Stimulated activated CD8-positive, alpha-beta memory T cell treated with anti-CD3 and anti-CD28 coated beads, Interleukin-15, amount 100 ng/mL, for 24 hours (primary cell): ENCODE measurements at places on chromosomes 16 and 17.

DNA sequence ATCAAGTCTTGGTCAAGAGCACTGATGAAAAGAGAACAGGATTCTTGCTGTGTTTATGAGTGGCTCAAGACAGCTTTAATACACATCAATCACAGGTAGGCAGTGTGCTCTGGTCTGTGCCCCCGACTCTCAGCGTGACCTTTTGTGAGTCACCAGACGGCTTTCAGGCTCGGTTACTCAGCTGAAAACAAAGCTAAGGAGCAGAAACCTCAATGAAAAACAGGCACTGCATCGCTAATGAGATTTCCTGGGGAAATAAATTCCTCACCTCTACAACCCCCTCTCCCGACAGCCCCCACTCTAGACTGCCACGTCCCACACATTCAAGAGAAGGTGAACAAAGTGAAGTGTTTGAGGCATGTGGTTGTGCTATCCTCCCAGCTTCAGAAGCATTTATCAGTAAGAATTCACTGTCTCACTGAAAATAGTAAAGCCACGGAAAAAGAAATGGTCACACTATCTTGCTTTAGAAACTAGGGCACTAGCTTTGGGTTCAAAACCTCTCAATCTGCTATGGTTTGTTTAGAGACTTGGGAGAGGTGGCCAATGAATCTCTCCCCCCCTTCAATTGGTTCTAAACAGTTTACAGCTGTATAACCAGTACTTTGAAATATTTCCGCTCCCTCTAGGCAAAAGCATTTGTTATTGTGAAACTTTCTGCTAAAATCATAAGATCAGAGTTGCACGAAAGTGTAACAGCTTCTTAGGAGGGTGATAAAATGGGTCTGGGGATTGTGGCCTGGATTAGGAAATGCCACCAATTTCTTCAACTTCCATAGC, 199.5 kb upstream of the PMFBP1 start:
- no peak for DNase-seq

GRCh38 chr17:72422204-72422504, 301.3 kb downstream of the SOX9 start:
- no peak for DNase-seq

- DNase-seq, result no peak
Measured at GRCh38 chr16:84532291-84532724, 27.8 kb upstream of the MEAK7 start.

DNA sequence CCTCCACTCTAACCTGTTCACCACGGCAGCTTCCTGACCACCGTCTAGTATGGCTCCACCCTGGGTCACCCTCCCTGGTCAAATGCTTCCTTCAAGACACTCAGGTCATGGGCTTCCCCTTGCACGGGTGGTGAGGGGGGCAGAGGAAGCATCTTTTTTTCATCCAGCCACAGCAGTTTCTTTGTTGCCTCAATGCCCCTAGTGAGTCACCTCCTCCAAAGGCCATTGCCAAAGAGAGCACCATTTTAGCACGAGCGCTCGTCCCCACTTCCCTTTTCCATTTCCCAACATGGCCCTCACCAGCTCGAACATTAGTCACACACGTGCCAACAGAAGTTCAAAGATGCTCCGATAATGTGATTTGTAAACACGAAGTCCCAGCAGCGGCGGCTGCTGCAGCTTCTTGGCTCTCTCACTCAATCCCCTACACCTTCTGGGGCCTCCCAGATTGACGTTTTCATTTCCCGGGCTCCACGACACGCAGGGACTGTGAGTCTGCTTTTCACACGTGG, 134.6 kb downstream of the GAS7 start:
- DNase-seq, result no peak

DNA sequence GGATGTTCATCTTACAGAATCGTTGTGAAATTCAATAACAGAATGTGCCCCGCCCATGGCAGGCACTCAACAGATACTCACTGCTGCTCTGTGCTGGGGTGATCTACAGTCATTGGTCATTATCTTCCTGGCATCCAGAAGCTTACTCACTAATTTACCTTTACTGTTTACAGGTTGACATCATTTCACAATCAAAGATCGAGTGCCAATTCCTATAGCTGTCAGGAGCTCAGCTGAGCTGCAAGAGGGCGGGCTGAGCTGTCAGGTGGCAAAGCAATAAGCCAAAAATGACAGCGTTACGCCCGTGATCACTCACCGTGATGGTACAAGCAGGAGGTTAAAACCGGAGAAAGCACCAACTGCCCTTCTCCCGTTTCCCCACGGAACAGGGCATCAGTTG, 51.2 kb downstream of the LITAF start:
- no peak for DNase-seq

DNA sequence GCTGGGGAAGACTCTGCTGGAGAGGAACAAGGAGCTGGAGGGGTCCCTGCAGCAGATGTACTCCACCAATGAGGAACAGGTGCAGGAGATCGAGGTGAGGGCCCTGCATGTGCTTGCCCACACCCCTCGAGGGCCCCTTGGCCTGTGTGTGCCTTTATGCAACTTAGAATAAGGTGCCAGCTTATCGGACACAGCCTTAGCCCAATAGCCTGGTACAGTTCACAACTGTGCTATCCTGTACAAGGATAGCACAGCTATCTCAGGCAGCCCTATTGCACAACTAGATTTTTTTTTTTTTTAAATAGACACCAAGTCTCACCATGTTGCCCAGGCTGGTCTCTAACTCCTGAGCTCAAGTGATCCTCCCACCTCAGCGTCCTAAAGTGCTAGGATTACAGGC, 12.1 kb downstream of the CDR2L start:
- DNase-seq, result no peak

DNA sequence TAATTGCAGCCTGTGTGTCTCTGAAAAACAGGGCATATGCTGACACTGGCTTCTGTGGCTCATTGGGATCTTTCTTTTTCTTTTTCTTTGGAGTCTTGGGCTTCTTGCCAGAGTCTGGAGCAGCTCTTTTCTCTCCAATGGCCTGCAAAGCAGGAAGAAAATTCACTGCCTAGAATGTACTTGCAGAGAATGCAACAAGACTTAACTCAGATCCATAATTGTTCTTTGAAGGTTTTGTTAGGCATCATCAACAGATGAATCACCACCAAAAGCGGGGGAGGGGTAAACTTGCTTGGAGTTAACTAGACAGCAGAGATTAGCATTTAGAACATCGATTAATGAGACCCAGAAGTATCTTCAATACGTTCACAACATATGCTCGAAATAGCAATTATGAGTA, 100.9 kb downstream of the TOX3 start:
- DNase-seq, result no peak

DNA sequence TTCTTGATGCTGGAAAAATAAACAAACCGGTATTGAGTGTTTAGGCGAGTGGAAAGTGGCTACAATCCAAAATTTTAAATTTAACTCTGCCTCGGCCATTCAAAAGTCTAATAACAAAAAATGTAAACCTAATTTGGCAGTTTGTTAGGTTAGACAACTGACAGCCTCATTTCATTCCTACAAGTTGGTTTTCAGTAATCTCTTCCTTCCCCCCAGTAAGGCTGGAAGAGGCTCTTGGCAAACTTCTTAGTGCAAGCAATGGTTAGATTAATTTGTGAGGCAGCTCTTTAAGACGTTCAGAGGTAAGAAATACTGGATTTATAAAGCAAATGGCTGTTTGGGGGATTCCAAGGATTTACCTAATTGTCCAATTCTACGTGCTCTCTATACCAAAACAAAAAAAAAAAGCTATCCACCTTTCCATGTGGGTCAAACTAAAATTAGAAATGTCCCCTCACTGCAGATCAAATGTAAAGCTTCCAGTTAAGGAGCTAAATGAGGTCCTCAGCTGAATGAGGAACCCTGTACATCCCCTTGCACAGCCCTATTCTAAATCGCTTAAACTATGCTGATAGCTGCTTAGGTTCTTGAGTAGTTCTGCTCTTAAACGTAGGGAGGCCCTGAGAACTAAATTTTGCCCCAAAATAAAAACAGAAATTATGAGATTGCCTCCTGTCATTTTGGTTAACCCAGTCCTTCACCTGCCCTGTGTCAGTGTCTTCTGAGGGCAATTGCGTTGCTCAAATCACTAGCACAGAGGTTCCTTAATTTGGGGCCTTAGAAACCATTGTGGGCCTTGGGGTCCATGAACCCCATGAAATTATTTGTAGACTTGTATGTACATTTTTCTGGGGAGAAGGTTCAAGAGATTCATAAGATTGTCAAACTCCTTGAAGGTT, 2.9 kb downstream of the HEXIM1 start:
- no peak for DNase-seq

DNA sequence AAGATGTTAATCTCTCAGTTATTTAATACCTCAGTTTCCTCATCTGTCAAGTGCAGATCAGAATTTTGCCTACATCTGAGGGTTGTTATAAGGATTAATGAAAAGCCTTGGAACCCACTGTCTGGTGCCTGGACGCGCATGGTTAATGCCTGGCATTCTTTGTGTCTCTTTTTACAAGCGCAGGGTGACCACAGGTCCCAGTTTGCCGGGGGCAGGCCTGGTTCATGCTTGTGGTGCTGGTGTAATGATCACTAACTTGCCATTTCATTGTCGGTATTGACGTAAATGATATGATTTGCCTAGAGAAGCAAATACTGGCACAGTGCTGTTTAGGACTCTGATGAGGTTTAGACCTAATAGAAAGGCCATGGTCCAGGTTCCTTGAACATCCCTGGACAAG, 23.1 kb downstream of the MRC2 start:
- DNase-seq, result no peak

DNA sequence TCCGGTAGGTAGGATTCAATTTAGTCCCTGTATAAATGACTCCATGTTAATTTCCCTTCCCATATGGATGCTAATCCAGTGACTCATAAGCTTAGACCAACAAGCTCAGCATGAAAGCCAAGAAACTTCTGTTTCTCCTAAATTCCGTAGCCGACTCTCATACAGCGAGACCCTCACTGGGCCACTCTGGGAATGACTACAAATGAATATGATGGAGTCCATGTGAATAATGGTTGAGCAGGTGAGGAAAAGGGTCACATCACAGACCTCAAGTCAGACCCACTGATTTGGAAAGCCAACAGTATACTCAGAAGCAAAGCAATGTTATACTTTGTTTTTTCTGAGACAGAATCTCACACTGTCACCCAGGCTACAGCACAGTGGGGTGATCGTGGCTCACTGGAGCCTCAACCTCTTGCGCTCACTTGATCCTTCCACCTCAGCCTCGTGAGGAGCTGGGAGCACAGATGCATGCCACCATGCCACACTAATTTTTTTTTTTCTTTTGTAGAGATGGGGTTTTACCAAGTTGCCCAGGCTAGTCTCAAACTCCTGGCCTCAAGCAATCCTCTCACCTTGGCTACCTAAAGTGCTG, 14.6 kb downstream of the RSL1D1 start:
- DNase-seq, result no peak

DNA sequence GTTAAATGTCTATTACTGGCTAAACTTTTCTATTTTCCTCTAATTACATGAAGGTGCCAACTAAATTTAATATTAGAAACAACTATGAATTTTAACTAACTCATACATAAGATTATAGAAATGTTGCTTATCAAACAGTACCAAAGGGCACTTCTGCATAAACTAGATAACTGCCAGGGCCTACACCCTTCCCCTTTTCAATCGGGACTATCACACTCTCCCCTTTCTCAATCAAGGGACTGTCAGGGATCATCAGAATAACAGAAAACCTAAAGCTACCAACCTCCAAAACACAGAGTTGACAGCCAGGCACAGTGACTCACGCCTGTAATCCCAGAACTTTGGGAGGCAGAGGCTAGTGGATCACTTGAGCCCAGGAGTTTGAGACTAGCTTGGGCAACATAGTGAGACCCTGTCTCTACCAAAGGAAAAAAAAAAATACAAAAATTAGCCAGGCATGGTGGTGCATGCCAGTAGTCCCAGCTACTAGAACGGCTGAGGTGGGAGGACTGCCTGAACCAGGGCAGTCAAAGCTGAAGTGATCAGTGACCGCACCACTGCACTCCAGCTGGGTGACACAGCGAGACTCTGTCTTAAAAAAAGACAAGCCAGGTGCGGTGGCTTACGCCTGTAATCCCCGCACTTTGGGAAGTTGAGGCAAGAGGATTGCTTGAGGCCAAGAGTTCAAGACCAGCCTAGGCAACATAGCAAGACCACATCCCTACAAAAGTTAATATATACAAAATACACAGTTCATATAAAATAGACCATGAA, 3.2 kb upstream of the PHLPP2 start:
- no peak for DNase-seq

DNA sequence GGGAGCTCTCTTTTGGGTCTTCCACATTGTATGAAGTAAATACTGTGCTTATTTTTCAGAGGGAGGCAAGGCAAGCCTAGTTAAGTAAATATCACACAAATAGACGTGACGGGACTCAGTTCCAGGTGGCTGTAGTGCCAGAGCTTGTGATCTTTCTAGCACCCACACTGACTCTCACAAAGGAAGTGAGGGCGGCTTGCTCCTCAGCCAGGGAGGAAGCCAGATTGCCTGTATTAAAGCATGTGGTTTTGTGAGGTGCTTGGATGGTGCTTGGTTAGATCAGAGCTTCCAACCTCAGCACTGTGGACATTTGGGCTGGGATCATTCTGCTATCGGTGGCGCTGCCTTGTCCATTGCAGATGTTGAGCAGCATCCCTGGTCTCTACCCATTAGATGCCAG, 80.1 kb downstream of the VAT1L start:
- no peak for DNase-seq

DNA sequence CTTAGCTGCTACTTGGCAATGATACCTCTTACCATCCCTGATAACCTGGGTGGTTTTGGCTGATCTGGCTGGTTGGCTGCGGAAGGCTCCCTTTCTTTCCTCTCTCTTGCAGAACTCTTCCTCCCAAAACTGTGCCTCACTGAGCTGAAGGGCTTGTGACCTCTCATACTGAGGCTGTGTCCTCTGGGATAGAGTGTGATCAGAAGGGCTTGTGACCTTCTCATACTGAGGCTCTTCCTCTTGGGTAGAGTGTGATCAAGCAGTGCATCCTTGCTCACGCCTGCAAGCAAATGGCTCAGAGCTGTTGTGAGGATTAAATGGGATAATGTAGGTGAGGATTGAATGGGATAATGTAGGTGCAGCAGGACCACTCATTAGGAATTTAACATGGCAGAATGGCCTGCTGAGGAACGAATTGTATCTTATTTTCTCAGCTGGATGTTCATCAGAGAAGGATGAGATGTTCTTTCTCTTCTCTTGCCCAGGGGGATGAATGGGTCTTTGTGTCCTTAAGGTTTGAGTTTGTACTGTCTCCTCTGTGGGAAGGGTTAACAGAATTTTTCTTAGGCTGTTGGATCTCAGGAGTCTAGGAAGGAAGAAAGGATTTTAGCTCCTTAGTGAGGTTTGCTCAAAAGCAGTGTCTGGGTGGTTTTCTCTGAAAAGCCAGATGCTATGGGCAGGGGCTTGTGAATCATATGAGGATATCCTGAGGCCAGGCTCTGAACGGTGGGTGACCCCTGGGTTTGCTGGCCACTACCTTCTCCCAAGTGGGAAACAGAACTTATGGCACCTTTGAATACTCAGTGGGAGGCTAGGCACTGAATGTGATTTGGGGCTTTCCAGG, 130.0 kb upstream of the HS3ST2 start:
- DNase-seq, result no peak
